ENCODE measurements at places on chromosomes 3 and 15. TPM values are rescaled to one million over a fixed set of nuclear protein-coding genes. Genes with fewer than 3 reads are reported as not detected.

The CDC25A gene
- total RNA-seq = 58.8 TPM

The MTHFS gene
- total RNA-seq = 30.2 TPM

The SAMMSON gene
- total RNA-seq = not detected

The NPTN gene
- 58.5 TPM for total RNA-seq

The GRAMD1C gene
- 0.81 TPM for total RNA-seq

The ZNF80 gene
- total RNA-seq = 1.8 TPM

The PEX5L gene
- not detected for total RNA-seq

The SLC28A1 gene
- total RNA-seq = not detected

- H3K27ac ChIP-seq = no peak overlapping the region
- H3K4me1 ChIP-seq = no peaks in the 10 kb centered on the region
- DNase-seq = no peak
- no peak overlapping the region for H3K4me3 ChIP-seq
- no peaks in the 10 kb centered on the region for H3K36me3 ChIP-seq
- no peaks in the 10 kb centered on the region for H3K27me3 ChIP-seq
Observed at GRCh38 chr3:12177126-12177525, 18.4 kb upstream of the TIMP4 start.

GRCh38 chr15:62991698-62992097 lies 50.8 kb upstream of the TPM1 start:
- H3K27me3 ChIP-seq = peaks cover 10% of the 10 kb centered on the region
- H3K4me3 ChIP-seq = no peak overlapping the region
- DNase-seq = no peak
- no peaks in the 10 kb centered on the region for H3K4me1 ChIP-seq
- no peaks in the 10 kb centered on the region for H3K36me3 ChIP-seq

GRCh38 chr3:54810401-54810800 lies 117.5 kb downstream of the LRTM1 start:
- no peaks in the 10 kb centered on the region for H3K36me3 ChIP-seq
- no peaks in the 10 kb centered on the region for H3K4me1 ChIP-seq
- no peak overlapping the region for H3K4me3 ChIP-seq
- H3K27me3 ChIP-seq = no peaks in the 10 kb centered on the region
- DNase-seq = no peak

DNA sequence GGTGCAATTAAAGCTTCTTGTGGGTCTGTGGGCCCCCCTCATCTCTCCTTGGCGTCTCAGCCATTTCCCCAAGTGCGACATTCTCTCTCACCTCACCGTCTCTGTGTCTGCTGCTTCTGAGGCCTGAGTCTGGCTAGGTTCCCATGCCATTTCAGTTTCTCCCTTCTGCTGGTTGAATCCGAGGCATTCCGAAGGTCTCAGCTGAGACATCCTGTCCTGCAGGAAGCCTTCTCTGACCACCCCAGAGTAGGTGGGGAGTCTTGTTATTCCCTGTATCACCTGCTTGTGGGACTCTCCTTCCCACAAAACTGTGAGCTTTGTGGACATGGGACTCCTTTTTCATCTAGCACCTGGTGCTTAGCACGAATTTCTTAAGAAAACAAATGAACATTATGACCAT lies 78.3 kb downstream of the ASB7 start:
- H3K4me1 ChIP-seq = no peaks in the 10 kb centered on the region
- no peaks in the 10 kb centered on the region for H3K36me3 ChIP-seq

- H3K36me3 ChIP-seq = peaks cover 27% of the 10 kb centered on the region
- H3K27ac ChIP-seq = peak overlapping the region; percentile 99
- H3K27me3 ChIP-seq = no peaks in the 10 kb centered on the region
- H3K4me1 ChIP-seq = peaks cover 31% of the 10 kb centered on the region
Observed at GRCh38 chr3:49022688-49023171, 809 bp downstream of the NDUFAF3 start.

- no peaks in the 10 kb centered on the region for H3K36me3 ChIP-seq
- no peak overlapping the region for H3K27ac ChIP-seq
- no peak for DNase-seq
Observed at GRCh38 chr3:157410945-157411344, 25.7 kb upstream of the PTX3 start.

- peaks cover 8% of the 10 kb centered on the region for H3K4me1 ChIP-seq
- no peaks in the 10 kb centered on the region for H3K27me3 ChIP-seq
- H3K36me3 ChIP-seq = peaks cover 15% of the 10 kb centered on the region
- no peak overlapping the region for H3K27ac ChIP-seq
Observed at GRCh38 chr3:47398228-47398627, 17.4 kb downstream of the PTPN23 start.

DNA sequence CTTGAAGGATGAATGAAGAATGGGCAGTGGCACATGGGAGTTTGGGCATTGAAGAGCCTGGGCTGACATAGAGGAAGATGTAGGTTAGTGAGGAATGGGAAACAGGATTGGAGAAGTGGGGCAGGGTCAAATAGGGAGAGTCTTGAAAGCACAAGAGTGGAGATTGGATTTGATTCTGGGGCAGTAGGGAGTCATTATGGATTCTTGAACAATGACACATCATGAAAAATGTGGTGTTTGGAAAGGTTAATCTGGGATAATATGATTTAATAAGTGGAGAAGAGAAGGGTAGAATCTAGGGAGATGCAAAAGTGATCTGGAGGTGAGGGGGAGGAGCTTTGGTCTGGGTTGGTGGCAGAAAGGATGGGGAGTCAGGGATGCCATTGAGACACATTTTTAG lies 45.4 kb upstream of the ROPN1 start:
- peaks cover 36% of the 10 kb centered on the region for H3K27me3 ChIP-seq
- H3K4me3 ChIP-seq = no peak overlapping the region
- no peaks in the 10 kb centered on the region for H3K4me1 ChIP-seq
- no peak for DNase-seq
- no peaks in the 10 kb centered on the region for H3K36me3 ChIP-seq
- H3K27ac ChIP-seq = no peak overlapping the region

DNA sequence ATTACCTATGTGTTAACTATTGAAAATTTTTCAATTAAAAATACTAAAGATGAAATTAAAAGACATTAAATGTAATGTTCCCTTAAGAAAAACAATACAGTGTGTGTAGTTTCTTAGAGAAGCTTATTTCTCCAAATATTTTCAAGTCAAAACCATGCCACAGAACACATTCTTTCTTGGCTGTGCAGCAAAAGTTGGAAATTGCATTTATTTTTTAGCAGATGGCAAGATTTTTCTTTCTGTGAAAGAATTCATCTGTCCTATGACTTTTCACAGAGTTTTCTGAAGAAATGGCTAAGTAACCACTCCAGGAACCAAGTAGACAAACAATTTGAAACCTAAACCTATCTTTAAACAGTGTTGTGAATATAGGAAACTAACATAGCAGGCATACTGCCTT lies 47.2 kb downstream of the IMPG2 start:
- no peak overlapping the region for H3K27ac ChIP-seq
- H3K36me3 ChIP-seq = no peaks in the 10 kb centered on the region
- H3K4me1 ChIP-seq = no peaks in the 10 kb centered on the region
- H3K4me3 ChIP-seq = no peak overlapping the region
- no peak for DNase-seq
- no peaks in the 10 kb centered on the region for H3K27me3 ChIP-seq

DNA sequence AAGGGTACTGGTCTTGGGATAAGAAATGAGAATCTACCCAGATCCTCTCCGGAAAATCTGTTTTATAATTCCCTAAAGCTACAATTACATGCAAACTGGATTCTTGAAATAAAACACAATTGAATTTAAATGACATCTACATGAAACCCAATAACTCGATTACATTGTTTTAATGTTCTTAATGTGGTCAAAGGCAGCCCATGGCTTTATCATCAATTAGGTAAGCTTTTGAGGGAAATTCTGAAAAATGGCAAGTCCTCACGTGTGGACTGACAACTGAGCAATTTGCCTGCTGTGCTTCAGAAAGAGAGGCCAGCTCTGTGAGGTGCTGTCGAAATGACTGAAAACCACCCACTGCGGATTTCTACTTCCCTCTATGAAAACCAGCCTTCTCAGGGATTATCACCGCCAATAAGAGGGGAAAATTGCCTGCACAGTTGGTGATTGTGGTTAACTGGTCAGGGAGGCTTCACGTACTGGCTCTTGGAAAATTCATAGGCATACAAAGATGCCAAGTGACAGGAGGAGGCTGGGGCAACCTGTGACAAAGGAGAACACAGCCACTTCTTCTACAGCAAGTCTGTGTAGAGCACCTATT lies 200.8 kb upstream of the SLCO3A1 start:
- H3K4me1 ChIP-seq = no peaks in the 10 kb centered on the region
- H3K36me3 ChIP-seq = no peaks in the 10 kb centered on the region

GRCh38 chr3:193701953-193702635 lies 109.1 kb downstream of the OPA1 start:
- no peaks in the 10 kb centered on the region for H3K36me3 ChIP-seq
- H3K4me1 ChIP-seq = no peaks in the 10 kb centered on the region
- no peak for DNase-seq
- no peak overlapping the region for H3K4me3 ChIP-seq
- H3K27me3 ChIP-seq = no peaks in the 10 kb centered on the region
- H3K27ac ChIP-seq = no peak overlapping the region

DNA sequence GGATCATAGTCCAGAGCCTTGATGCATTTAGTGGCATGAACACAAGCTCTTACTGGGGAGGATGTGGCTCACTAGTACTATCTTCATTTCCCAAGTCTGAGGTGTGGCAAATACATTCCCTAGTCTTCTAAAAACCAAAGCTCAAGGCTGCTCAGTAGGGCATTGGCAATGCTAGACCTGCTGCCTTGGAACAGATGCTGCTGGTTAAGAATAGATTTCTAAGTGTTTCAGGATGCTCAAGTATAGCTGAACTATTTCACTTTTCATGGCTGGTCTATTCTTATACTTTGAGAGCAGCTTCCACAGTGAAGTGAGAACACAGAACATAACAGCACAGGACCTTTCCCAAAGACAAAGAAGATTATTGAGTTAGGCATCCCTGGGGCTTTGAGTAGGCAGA lies 178.8 kb downstream of the CHST2 start:
- DNase-seq = no peak
- no peaks in the 10 kb centered on the region for H3K36me3 ChIP-seq
- H3K4me1 ChIP-seq = no peaks in the 10 kb centered on the region
- no peak overlapping the region for H3K27ac ChIP-seq
- H3K4me3 ChIP-seq = no peak overlapping the region

All from CD8-positive, alpha-beta memory T cell (primary cell).